ENCODE measurements at places on chromosomes 16 and 17. TPM values are rescaled to one million over a fixed set of nuclear protein-coding genes. Genes with fewer than 3 reads are reported as not detected.

DNA sequence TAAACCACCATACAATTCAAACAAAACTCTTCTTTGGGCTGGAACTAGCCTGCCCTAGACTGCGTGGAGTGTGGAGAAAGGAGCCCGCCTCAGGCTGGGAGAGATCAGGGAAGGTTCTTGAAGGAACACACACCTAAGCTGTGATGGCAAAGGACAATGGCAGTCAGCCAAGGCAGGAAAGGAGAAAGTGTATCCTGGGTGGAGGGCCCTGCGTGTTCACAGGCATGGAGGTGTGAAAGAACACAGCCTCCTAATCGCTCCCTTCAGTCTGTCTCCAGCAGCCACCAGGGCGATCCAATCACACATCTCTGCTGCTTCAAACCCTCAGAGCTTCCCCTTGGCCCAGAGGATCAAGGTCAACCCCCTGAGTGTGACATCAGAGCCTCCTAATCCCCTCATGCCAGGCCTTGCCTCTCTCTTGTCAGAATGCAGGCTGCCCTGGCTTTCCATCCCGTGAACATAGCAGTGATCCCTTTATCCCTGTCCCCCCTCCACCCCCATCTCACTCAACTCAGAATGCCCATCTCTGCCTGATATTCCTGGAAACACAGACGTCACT is 173.0 kb downstream of the KATNIP start:
- H3K4me1 ChIP-seq: peaks cover 8% of the 10 kb centered on the region
- no peak for DNase-seq
- H3K36me3 ChIP-seq: peaks cover 5% of the 10 kb centered on the region
- no peak overlapping the region for H3K27ac ChIP-seq

DNA sequence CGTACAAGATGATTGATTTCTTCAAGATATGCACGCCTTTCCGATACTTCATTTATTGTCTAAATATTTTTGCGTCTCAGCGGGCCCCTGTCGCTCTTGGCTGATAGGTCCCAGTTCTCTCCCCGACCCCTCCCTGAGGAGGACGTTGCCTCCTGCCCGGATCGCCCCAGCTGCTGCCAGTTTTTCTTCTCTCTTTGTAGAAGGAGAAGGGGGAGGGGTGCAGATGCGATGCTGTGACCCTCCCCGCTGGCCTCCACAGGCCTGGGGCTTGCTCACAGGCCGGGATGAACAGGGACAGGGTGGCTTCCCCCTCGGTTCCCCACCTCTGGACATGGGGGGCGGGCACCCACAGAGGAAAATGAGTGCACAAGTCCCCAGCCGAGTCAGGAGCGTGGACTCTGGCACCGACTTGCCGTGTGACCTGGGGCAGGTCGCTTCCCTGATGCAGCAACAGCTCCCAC is 53.6 kb upstream of the ZC3H18 start:
- H3K36me3 ChIP-seq: peaks cover under 1% of the 10 kb centered on the region
- H3K27ac ChIP-seq: no peak overlapping the region
- no peaks in the 10 kb centered on the region for H3K27me3 ChIP-seq

DNA sequence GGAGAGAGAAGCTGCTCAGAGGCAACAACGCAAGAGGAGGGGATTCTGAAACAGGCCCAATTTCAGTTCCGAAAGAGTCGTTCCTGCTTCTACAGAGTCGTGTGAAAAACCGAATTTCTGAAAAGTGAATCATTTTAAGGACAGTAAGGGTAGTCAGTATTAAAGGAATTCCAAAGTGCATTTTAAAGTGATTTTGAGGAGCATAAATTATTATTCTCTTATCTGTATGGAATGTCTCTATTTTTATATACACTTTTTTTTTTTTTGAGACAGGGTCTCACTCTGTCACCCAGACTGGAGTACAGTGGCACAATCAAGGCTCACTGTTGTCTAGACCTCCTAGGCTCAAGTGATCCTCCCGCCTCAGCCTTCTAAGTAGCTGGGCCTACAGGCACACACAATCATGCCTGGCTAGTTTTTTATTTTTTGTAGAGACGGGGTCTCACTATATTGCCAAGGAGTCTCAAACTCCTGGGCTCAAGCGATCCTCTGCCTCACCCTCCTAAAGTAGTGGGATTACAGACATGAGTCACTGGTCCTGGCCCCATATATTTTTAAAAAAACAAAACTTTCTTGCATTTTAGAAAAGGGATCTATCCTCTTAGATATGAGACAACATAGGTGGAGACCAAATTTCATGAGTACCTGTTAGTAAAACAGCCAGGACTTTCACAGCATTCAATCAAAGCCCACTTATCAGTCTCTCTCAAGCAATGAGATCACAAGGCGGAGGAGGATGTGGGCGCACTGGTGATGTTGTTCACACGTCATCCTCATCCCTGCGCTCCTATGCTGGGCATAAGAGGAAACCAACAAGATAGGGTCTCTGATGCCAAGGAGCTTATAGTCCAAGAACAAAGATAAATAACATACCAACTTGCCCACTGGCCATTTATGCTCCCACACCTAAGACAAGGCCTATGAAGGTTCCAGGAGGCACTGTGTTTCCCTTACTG is 53.2 kb downstream of the SMG6 start:
- H3K36me3 ChIP-seq: peaks cover 35% of the 10 kb centered on the region
- H3K27me3 ChIP-seq: no peaks in the 10 kb centered on the region
- no peaks in the 10 kb centered on the region for H3K4me1 ChIP-seq
- no peak overlapping the region for H3K27ac ChIP-seq
- no peak for DNase-seq

DNA sequence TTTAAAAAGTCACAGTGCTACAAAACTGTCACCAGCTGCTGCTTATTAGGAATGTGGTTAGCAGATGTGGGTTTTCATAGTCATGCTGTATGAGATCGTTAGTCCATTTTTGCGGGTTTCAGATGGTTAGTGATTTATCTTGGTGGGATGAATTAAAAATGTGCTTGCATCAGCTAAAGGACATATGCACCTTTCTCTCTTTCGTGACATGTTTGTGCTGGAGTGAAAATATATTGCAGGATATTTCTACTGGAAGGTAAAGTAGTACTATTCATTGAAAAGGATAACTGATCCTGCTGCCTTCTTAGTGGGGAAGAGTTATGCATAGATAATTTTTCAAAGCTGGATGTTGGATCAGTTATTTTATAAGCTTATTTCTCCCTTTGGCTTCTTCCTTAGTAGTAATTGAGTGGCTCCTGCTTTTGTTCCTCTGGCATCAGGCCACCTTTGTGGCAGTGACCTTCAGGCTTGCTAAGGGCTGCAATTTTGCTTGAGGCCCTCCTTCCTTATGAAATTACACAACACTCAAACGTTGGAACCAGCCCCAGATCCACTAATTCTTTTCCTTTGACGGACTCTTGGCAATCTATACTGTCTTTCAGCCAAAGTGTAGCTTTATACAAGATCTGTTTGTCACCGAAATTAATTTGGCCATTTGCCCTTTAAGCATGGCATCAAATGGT is 7.5 kb upstream of the SNTB2 start:
- H3K4me1 ChIP-seq: peaks cover 23% of the 10 kb centered on the region
- peaks cover 4% of the 10 kb centered on the region for H3K36me3 ChIP-seq
- no peaks in the 10 kb centered on the region for H3K27me3 ChIP-seq
- peak overlapping the region; percentile 11 for H3K4me3 ChIP-seq

GRCh38 chr16:57383276-57384247 is 11.3 kb downstream of the CX3CL1 start:
- no peaks in the 10 kb centered on the region for H3K27me3 ChIP-seq
- H3K27ac ChIP-seq: no peak overlapping the region
- no peaks in the 10 kb centered on the region for H3K36me3 ChIP-seq
- H3K4me3 ChIP-seq: no peak overlapping the region

- no peak overlapping the region for H3K4me3 ChIP-seq
These were observed 8.9 kb downstream of the MYH10 start for GRCh38 chr17:8621585-8621984.

The CCL7 gene
- not detected for total RNA-seq

The CSNK1D gene
- 191 TPM for total RNA-seq

The CCDC43 gene
- total RNA-seq: 32.8 TPM
